Transverse colon (tissue), 4 donors: ENCODE measurements at places on chromosomes 4 and X.

GRCh38 chr4:158315706-158316105, 105.4 kb downstream of the TMEM144 start:
- no peak for DNase-seq

GRCh38 chr4:172947594-172947993, 221.0 kb upstream of the GALNT7 start:
- DNase-seq, result no peak

GRCh38 chr4:115596265-115597001, 483.0 kb upstream of the NDST4 start:
- DNase-seq, result no peak

DNA sequence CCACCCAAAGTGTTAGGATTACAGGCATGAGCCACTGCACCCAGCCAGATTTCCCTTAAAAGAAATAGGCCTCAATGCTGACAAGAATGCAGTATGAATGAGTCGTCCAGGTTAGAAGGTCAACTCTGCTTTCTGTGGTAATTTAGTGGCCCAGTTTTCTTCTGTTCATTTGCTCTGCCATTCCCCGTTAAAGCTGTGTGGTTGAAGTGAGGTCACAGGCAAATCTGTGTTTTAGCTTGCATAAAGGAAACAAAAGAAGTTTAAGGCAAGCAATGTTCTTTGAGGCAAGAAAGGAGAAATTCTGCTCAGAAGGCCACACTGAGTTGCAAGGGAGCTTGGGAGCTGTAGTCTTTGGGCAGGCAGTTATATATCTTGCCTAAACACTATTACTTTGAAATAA, 176.8 kb downstream of the LARP7 start:
- DNase-seq, result no peak

DNA sequence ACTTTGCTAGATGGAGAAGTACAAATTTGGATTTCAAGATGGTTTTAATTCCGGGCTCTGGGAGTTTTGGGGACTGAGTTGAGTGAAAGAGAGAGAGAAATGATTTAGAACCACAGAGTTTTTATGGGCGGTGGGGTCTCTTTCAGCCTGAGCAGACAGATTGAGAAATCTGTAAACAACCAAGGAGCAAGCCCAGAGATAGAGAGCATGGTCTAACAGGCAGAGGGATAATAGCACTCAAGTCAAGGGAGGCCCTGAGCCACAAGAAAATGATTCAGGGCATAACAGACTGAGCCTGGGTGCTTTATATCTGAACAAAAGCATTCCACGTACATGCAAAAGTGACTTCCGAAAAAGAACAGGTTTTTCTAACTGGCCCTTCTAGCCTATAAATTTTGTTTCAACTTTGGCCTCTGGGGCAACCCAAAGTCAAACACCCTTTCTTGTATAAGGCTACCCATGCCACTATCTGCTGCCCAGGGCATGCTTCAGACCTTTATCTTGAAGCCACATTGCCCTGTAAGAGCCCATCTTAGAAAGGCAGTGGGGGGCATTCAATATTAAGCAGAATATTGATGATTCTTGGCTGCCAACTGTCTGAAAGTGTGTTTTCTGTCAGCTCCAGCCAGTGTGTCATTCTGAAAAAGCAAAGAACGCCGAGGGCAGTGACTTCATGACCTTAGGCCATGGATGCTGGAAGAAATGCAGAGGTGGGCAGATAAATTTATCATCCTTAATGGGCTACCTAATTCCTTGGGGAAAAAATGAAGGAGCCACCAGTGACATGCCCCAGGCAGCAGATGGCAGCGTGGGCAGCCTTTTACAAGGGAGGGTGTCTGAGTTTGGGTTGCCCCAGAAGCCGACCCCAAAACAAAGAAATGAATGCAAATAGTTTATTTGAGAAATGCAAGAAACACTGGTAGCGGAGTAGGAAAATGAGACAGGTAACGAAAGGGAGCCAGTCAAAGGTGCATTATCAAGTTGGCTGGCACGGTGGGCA, 637.6 kb downstream of the MID1IP1 start:
- DNase-seq, result no peak

DNA sequence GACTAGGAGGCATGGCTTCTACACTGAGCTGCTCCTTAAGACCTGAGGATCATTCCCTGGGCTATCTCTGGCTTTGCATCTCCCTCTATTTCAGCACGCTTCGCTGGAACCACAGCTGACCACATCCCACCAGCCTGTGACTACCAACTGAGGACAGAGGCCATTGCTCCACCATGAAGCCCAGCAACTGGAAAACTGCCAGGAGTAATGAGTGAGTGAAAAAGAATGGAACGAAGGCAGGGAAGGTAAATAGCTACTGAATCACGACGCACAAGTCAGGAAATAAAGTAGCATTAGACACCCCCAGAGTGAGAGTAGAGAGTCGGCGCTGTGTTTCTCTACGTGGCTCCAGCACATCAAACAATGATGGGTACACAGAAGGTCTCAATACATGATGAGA, 314.7 kb downstream of the LDB2 start:
- DNase-seq, result no peak

GRCh38 chr4:173151496-173151895, 17.1 kb upstream of the GALNT7 start:
- DNase-seq, result no peak

- peak; percentile 37 for DNase-seq
Measured at GRCh38 chr4:76984788-76985211, 35.2 kb downstream of the SEPTIN11 start.

DNA sequence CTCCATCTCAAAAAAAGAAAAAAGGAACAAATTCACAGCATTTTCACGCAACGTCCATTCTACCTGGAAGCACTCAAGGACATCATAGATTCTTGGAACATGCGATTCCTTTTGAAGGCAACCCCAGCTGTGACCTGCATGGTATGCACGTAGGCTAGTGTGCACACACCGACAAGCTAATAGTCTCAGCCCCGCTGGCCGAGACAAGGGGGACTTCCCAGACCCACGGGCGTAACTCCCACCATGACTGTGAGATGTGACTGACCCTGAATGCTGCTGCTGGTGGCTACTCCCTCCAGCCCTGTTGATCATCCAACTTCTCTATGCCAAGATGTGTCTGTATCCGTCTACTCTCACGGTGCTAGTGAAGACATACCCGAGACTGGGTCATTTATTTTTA, 78.3 kb downstream of the CRLF2 start:
- no peak for DNase-seq

- no peak for DNase-seq
Measured at GRCh38 chrX:107563824-107564223, 64.5 kb upstream of the PRPS1 start.

GRCh38 chr4:139977838-139978609, 176.0 kb downstream of the MAML3 start:
- no peak for DNase-seq

- DNase-seq, result no peak
Measured at GRCh38 chrX:69133921-69134542, 31.2 kb downstream of the PJA1 start.

DNA sequence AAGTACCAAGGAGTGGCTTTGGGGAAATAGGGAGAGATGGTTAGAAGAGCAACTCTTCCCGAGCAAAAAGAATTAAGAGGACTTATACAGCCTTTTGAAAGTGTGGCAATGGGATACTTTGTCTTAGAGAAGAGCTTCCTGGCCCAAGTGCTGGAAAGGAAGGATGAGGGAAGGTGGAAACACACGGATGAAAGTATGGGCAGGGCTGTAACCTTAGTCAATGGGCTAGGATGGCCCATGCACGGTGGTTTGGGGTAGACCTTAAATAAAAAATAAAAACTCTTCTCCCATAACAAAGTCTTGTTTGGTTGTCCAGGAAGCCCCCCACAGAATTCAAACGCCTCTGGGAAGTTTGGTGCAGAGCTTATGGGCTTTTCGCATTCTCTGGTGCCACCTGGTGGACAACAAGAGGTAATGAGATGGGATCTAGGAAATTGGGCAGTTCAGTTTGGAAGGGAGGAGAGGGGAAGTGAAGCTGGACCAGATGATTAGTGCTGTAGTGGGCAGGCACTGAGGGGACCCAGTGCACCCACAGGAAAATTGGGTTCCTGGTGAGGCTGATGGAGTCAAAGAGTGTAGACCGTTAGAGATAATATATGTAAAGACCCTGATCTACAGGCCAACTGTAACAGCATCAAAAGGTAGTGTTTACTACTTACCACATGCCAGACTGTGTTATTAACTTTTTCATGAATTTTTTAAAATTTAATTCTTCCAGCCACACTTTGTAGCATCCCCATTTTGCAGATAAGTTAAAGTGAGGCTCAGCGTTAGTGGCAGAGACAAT, 13.8 kb upstream of the ENOX2 start:
- DNase-seq, result peak; percentile 35

DNA sequence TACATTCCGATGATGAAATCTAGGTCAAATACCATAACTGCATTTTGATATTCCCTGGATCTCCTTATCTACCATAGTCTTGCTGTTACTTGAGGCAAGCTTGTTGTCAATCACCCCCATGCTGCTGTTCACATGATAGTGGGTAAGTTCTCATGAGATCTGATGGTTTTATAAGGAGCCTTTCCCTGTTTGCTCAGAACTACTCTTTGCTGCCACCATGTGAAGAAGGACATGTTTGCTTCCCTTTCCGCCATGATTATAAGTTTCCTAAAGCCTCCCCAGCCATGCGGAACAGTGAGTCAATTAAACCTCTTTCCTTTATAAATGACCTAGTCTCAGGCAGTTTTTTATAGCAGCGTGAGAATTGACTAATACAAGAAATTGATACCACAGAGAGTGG, 432.0 kb downstream of the GLUD2 start:
- DNase-seq, result no peak

DNA sequence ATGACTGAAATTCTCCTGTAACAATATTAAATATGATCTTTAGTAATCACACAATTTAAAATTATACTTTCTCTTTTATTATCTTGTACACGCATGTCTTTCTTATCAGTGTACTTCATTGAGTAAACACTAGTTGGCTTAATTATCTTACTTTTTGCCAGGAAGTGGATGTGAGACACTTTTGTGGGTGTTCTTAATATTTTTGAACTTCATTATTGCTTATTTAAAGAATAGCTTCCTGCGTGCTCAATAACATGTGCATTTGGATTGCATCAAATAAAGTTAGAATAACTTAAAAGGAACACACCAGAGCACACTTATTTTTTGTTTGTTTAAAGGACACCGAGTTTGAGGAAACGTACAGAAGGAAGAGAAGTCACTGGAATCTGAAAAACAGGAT, 128.5 kb upstream of the VEGFC start:
- no peak for DNase-seq

GRCh38 chrX:38881727-38882126, 80.5 kb downstream of the MID1IP1 start:
- DNase-seq, result no peak

DNA sequence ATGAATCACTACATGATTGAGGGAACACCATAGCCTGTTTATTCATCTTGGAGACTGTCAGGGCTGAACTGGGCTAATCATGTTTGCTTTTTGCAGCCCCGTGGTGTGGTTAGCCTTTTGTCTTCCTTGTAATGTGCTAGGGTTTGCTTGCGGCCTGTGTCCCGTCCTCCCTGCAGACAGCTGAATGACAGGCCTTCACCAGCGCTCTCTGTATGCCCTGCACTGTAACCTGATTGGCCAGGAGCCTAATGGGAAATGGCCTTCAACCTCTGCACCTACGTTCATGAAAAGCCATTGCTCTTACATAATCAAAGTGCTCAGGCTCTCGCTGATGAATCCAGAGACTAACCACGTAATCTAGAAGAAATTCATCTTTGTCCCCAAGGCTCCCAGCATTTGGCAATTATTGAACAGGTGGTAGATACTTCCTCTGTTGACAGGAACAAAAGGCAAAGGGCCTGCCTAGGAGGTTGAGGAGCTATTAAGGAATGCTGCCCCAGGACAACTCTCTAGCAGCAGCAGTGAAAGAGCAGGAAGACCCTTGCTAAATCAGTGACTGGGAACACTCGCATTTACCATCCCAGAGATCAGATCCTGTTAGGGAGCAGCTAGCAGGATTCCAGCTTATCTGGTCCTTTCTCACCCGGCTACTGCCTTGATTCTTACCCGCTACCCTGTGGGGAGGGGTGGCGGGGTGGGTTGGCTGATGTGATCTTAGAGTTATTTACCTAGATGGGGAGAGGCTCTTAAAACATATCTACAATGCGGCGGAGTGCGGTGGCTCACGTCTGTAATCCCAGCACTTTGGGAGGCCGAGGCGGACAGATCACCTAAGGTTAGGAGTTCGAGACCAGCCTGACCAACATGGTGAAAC, 42.3 kb upstream of the FAT1 start:
- DNase-seq, result peak; percentile 76

DNA sequence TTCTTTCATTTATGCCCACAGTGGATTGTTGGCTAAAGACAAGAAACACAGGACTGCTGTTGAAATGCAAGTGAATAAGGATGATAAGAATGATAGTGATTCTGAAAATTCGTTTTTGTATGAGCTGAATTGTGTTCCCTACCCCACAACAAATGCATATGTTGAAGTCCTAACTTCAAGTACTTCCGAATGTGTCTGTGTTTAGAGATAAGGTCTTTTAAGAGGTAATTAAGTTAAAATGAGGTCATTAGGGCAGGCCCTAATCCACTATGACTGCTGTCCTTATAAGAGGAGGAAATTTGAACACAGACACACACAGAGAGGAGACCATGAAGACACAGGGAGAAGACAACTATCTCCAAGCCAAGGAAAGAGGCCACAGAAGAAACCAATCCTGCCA, 126.6 kb upstream of the ACSL4 start:
- no peak for DNase-seq

DNA sequence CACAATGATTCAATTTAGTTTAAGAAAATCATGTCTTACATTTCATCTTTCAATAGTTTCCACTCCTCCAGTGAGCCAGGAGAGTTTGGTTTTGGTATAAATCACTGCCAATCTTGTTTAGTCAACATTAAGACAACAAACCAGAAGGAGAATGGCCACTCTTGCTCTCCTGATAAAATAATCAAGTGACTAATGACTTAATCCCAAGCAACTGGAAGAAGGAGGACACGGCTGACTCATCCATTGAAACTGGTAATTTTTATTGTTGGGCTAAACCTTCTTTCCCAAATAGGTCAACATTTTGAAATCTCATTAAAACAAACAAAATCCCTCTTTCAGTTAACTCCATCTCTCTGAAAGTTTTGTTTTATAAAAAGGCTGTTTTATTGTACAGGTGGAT, 230.2 kb downstream of the CLCN4 start:
- DNase-seq, result no peak

- no peak for DNase-seq
Measured at GRCh38 chr4:52718123-52718522, 33.1 kb downstream of the ERVMER34-1 start.

- DNase-seq, result no peak
Measured at GRCh38 chrX:17405225-17405969, 30.4 kb downstream of the NHS start.

DNA sequence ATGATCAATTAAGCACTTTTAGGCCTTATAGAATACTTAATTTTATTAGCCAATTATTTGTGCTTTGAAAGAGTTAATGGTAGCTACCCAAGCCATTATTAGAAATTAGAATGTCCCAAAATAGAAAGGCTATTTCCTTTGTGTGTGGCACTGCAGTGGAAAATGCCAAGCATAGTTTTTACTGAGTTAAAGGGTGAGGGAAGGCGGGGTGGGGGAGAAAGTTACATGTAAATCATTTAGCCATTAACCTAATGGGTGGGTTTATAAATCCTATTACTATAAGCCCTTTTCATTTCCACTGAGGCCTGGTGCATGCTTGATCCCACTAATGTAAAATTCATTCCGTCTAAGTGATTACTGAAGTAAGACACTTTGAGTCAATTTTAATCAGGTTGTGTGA, 105.8 kb downstream of the POLA1 start:
- DNase-seq, result no peak
